ENCODE measurements at places on chromosomes 12 and 14.
A peak's percentile ranks its signal among the peaks of the same experiment; 100 is the strongest.

GRCh38 chr12:93022603-93023340 lies 93.7 kb upstream of the EEA1 start:
- no peak for DNase-seq

GRCh38 chr12:72966684-72967083 lies 694.5 kb downstream of the TRHDE start:
- no peak for DNase-seq

- DNase-seq = no peak
Observed at GRCh38 chr12:131911851-131912477, 17.1 kb upstream of the PUS1 start.

DNA sequence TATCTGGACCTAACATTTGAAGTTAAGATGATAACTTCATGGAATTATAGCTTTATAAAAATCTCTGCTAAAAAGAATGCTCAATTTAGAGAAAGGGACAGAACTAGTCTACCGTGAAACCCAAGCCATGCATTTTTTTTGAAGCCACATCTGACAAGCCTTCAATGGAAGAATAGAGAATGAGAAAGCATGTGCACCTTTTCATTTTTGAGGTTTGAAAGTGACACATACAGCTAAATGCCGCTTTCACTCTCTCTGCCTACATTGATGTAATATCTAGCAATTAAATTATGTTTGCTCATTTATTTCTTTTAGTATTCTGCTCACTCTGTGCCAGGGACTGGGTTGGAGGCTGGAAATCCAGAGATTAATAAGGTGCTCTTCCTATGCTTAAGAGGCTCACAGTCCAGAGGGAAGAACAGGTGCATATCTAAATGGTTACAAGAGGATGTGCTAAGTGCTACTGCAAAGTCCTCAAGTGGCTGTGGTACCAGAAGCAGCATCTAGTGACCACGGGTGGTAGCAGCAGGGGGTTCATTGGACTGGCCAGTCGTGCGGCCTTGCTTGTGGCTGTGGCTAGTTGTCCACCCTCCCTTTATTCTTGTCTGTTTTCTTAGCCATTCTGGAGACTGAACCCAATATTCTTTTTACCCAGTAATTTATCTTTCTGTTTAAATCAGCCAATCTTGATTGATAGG lies 60.4 kb downstream of the PPP1R36 start:
- no peak for DNase-seq

GRCh38 chr12:11773889-11774677 lies 124.6 kb downstream of the ETV6 start:
- DNase-seq = no peak

DNA sequence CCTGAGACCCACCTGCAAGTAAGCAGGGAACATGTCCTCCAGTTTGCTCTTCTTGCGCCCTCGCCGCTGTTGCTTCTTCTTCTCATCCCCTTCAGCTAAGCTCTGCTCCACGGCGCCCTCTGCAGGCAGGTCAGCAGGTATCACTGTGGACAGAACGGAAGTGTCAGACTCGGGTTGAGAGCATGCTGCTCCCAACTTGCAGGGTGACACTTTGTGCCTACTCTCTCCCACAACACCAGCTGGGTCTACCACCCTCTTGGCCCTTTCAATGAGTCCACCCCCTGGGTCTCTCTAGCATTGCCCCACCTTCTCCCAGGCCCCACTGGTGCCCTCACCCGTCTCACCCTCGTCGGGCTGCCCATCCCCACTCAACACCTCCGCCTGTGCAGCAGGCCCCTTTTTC lies 16.7 kb downstream of the KMT2D start:
- peak; percentile 74 for DNase-seq

DNA sequence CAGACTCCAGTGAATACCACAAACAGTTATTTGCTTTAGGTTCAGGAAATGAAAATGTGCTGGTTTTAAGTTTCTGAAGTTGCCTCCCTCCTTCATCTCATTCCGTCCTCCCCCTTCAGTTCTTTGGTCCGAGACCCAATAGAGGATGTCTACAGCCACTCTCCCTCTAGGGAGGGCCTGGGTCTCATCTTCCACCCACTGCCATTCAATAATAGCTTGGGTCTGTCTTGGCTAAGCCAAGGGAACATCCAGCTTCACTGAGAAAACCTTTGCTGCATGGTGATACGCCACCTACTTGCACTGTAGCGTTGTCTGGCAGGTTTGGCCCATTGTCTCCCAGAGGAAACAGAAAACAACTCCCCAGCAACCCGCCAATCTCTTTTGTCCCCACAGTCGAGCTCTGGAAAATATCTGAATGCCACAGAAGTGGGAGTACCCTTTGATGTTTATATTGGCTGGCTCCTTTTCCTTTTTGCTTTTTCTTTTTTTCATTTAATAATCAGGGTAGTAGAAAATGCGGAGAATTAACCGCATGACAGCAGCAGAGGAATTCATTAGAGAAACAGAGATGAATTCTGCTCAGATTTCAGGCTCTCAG lies 380.1 kb downstream of the RAD51B start:
- no peak for DNase-seq

GRCh38 chr12:28130625-28131598 lies 59.3 kb upstream of the CCDC91 start:
- DNase-seq = no peak

- DNase-seq = no peak
Observed at GRCh38 chr14:100994082-100994481, 90.6 kb upstream of the RTL1 start.

GRCh38 chr12:4979737-4980136 lies 63.9 kb upstream of the KCNA5 start:
- DNase-seq = no peak

DNA sequence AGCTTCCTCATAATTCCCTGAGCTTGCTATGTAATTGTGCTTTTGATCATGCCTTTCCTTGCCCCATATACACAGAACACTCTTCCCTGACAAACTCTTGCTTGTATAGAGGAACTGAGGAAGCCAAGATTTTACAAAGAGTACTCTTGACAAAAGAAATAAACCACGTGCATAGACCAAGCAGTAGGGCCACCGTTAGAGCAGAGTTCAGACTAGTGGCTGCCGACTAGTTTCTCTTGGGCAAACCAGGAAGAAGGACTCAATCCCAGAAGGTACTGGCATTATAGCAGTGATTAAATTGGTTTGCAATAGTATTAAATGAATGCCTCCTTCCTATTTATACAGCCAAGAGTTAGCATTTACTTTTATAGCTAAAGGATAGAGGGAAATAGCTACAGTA lies 146.1 kb downstream of the RAD51B start:
- DNase-seq = no peak

DNA sequence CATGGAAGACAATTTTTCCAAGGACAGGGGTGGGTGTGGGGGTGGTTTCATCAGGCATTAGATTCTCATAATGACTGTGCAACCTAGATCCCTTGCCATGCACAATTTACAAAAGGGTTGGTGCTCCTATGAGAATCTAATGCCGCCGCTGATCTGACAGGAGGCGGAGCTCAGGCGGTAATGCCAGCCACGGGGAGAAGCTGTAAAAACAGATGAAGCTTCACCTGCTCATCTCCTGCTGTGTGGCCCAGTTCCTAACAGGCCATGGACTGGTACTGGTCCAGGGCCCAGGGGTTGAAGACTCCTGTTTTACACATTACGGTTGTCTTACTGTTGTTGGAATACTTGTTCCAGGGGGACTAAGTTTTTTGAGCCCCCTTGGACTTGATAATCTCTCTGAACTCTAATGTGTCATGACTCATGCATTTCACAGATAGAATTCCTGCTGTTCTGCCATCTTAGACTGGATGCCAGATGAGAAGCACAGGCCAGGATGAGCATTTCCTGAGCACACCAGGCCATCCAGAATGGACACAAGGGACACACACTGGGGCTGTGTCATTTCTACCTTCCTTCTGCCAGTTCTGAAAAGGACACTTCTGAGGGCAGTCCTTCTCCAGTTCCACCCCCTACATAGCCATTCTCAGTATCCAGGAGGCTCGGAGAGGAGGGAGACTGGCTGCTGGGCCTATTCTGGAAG lies 5.8 kb downstream of the PLEKHD1 start:
- DNase-seq = no peak

Measured in CD4-positive, alpha-beta memory T cell (primary cell).